ENCODE measurements at places on chromosomes 4 and X.

GRCh38 chr4:175536852-175537453 lies 275.1 kb downstream of the GPM6A start:
- DNase-seq, result no peak

- DNase-seq, result no peak
These were observed 130.6 kb downstream of the FRYL start for GRCh38 chr4:48649505-48649904.

- DNase-seq, result no peak
These were observed 72.0 kb upstream of the MTNR1A start for GRCh38 chr4:186627226-186627865.

DNA sequence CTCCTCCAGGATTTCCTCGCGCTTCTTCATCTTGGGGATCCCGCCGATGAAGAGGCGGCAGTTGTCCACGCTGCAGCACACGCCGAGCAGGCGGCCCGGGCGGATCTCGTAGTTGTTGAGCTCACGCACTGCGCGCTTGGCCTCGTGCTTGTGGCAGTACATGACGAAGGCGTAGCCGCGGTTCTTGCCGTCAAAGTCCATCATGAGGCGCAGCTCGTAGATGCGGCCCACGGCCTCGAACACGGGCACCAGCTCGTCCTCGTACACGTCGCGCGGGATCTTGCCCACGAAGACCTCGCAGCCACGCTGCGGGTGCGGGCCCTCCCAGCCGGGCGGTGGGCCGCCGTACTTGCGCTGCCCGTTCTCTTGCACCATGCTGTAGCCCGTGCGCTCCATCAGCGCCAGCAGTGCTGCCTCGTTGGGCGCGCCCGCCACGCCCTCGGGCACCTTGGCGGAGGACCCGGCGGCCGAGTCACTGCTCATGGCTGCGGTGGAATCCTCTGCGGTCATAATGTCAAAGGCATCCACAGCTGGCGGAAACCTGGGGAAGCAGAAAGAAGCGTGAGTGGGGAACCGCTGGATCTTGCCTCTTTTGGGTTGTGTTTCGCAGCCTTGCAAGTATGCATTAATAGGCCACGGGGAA lies 103.4 kb downstream of the CHRNA9 start:
- no peak for DNase-seq

DNA sequence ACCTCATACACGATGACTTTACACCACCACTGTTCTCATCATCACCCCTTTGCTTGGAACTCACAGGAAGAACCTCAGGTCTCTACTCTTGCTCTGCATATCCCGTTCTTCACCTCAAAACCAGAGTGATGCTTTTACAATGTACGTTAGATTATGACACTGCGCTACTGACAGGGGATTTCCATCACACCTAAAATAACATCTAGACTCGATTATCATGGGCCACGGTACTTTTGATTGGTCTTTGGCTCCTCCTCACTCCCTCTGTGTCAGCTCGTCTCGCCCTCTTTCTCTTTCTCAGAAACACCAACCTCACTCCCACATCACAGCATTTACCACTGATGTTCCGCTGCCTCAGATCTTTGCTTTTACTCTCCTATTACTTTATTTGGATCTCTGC lies 172.4 kb downstream of the TLL1 start:
- DNase-seq, result no peak

DNA sequence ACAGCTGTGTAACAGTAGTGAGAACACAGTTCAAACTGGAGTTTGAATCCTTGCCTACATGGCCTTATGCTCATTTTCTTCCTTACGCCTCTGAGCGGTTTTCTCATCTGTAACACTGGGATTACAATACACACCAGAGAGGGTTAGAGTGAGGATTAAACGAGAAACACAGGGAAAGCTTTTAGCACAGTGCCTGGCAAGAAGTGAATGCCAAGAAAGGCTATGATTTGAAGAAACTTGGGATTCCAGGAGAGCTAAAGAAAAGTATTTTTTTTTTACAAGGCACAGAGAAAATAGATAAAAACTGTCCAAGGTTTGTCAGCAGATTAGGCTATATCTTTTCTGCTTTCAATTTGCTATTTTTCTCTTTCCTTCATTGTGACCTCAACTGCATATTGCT lies 246.4 kb downstream of the FBXW7 start:
- no peak for DNase-seq

DNA sequence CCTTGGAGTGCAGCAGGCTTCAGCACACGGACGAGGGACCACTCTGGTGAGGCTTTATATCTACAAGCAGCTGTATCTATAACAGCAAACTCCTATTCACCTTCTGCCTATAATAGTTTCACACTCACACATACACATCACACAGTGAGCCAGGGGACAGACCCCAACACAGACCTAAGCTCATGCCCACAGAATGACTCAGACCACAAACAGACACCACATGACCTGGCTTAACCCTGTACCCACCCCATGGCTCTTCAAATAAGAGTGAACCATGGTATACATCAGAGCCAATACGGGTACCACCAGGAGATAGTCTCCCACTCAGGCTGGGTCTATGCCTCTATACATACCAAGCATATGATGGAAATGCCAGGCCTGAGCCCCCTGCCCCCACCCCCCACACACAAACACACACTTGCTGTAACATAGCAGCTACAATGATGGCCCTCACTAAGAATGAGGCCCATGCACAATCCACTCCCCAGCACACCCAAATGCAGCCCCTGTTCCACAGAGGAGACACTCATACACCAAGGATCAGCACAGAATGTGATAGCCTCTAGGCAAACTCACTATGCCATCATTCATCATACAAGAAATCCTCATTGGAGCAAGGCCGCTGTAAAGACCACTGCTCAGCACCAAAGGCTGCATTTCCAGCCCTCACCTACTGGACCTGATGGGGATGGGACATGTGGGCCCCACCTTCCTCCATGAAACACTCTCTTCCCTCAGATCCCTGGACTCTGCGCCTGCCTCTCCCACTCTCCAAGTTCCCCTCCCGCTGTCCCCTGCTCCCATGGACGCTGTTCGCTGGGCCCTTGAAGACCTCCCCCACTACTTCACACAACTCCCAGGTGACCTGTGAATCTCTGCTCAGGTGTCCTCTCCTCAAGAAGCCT lies 62.1 kb upstream of the XIAP start:
- no peak for DNase-seq

GRCh38 chr4:39295784-39296183 lies 70.4 kb downstream of the RFC1 start:
- no peak for DNase-seq

DNA sequence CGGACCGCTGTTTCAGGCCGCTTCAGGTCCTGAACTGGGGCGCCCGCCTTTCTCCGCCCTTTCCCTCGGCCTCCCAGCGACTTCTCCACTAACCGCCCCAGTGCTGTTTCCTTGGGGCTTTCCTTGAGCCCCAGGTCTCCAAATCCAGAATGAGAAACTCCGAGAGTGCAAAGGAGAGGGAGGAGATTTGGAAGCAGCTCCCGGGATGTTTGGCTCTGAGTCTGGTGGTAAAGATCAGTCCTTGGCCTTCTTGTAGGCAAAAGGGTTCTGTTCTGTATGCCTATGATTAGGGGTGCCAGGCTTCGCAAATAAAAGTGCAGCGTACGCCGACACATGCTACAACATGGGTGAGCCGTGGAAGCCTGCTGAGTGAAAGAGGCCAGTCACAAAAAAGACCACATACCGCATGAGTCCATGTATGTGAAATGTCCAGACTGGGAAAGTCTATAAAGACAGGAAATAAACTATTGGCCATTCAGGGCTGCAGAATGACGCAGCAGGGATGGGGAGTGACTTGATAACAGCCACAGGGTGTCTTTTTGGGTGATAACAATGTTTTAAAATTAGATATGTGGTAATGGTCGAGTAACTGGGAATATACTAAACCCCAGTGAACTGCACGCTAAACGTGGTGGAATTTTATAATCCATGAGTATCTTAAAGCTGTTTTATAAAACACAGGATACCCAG lies 99.8 kb downstream of the TRAPPC11 start:
- no peak for DNase-seq

- no peak for DNase-seq
These were observed 376.5 kb upstream of the MAD2L1 start for GRCh38 chr4:120443116-120443515.

GRCh38 chr4:81427344-81427821 lies 44.3 kb downstream of the RASGEF1B start:
- DNase-seq, result no peak

DNA sequence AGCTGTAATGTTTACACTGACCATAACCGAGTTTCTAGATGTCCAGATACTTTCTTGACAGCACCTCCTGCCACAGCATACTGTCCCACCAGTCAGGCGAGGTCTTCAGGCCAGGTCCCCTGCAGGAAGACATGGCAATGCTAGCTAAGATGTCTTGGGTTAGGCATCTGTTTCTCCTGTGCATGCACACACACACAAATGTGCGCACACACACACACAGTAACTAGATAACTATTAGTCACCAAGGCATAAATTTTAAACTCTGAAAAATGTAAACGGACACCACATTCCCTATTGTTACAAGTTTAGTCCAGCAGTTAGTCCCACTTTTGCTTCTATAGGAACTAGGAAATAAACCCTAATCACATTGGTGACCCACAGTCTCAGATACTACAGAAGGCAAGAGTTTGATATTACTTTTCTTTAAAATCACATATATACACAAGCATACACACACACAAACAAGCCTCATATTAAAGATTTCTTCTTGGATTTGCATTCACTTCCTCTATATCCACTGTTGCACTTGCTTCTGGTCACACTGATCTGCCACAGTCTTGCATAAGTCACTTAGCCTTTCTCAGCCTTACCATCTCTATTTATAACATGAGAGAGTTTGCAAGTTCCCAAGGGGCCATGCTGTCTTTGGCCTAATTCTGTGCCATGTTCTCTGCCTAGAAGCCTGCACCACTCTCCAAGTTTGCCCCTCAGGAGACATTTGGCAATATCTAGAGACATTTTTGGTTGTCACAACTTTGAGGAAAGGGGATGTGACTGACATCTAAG lies 32.2 kb downstream of the IL21 start:
- DNase-seq, result no peak

GRCh38 chrX:17860811-17861488 lies at the start of gene RAI2:
RAI2 (minus strand) TSS chrX:17861298; CDS start chrX:17802010, 59,288 bp downstream.
- peak; percentile 68 for DNase-seq

DNA sequence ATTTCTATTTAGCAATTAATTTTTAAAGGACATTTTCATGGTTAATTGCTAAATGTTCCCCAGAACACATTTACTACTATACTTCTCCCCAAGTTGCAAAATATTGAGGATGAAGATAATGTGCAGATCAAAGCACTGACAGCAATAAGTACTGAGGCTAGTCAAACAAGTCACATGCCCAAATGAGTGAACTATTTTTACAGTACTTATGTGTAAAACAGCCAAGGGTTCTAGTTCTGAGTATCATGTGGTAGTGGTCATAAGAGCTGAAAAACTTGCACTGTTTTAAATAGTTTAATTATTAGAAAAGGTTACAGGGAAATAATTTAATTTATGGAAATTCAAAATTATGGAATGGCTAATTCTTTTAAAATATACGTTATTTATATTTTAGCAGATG lies 3.8 kb downstream of the GALNTL6 start:
- no peak for DNase-seq

GRCh38 chr4:84856468-84857049 lies 109.9 kb downstream of the WDFY3 start:
- no peak for DNase-seq

DNA sequence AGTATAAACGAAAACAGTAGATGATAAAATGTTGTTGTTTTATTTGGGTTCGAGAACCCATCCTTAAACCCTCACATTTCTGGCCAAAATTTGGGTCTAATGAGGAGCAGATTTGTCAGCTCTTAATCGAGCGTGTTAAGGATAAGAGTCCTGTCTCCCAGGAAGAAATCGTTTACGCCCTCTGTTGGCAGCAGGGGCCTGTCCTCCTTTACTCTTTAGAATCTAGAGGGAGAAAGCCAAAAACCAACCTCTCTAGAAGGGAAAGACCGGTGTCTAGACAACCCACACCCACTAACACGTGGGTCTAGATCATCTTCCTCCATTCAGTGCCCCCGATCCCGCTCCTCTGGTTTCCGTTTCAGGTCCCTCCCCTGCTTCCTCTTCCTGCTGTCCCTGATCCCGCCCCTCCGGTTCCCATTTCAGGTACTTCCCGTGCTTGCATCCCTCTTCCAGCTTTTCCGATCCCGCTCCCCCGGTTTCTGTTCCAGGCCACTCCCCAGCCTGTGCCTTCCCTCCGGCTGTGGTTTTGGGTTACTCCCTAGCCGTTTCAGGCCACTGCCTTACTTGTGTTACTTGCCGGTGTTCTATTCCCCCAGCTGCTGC lies 339.1 kb downstream of the PAPSS1 start:
- DNase-seq, result no peak

DNA sequence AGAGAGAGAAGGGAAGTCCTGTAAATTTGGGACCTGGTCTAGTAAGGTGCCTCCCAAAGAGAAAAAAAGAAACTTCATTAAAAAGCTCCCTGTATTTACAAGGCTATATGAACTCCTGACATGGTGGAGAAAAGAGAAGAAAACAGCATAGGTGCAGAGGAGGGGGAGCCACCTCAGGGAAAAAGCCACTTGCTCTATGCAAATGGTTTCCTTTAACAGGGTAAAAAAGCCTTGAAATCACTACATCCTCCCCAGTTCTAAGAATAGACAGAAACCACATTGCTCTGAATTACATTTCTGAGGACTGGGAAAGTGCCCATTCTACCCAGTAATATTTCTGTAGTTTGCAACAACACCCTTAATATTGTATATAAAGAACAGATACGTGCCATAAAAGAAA lies 165.5 kb downstream of the KLF8 start:
- DNase-seq, result no peak

Data from suprapubic skin (tissue), 4 donors.